ENCODE measurements at places on chromosomes 7 and 10.

DNA sequence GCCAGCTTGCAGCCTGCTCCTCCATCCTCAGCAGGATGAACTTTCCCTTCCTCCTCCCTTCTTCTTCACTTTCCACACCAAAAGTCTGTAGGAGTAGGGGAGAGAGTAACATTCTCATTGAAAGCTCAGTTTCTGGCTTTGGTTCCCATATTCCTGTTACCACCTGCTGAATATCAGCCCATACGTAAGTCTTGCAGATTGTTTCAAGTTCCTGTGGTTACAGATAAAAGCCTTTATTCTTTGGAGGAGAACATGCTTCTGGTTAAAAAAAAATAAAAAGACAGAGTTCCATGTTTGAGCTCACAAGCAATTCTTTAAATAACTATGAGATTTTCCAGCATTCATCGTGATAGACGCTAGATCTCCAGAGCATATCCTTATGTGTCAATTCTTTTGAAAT, 637.3 kb downstream of the SUGCT start:
- no peak for DNase-seq

- DNase-seq = peak; percentile 23
Observed at GRCh38 chr10:12194752-12195271, 879 bp downstream of the NUDT5 start.

- no peak for DNase-seq
Observed at GRCh38 chr7:44262031-44262430, 61.3 kb downstream of the YKT6 start.

- no peak for DNase-seq
Observed at GRCh38 chr7:37031571-37032257, 307.4 kb upstream of the AOAH start.

DNA sequence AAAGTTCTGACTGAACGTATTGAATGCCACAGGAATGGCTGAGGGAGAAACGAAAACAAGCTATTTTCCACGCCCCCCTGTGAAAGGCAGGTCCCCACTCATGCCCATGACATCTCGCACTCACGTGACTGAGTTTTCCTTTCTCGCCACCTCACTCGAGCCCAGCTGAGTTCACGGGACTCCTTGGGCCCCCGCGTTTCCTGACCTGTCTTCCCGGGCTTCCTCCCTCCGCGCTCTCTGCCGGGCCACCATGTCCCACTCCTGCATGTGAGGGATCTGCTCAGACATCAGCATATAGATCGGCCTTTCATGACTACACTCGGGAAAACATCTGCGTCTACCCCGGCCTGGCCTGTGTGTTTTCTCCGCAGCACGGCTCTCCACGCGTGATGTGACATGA, 226.0 kb upstream of the ADARB2 start:
- no peak for DNase-seq

DNA sequence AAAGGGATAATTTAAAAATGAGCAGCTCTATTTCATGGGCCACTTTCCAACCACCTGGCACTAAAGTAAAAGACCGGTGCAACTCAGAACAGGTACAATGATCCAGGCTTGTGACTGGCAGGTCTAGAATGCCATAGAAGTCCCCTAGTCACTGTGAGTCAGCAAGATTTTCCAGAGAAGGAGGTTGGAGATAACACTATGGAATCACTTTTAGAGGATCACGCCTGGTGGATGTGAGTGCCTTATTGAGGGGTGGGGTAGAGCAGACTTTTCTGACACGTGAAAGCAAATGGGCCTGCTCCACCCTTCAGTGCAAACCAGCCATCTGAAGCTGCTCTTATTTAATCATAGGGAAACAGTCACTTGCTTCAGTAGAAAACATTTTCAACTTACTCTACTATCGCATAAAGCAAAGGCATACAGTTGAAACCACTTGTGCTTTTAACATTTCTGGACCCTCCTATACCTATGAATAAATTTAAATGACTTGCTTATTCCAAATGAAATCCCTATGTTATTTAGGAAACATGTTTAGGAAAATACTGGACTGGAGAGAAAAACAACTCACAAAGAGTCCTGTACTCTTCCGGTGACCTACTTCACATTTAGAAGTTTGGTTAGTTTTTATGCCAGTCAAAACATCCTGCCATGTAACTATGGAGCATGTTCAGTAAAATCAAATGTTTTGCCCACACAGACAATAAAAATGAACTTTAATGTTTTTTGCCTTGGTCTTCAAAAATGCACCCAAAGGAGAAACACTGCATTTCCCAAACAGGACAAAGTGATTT, 21.5 kb upstream of the AKR1C1 start:
- no peak for DNase-seq

- no peak for DNase-seq
Observed at GRCh38 chr7:152528612-152529011, 92.8 kb upstream of the KMT2C start.

DNA sequence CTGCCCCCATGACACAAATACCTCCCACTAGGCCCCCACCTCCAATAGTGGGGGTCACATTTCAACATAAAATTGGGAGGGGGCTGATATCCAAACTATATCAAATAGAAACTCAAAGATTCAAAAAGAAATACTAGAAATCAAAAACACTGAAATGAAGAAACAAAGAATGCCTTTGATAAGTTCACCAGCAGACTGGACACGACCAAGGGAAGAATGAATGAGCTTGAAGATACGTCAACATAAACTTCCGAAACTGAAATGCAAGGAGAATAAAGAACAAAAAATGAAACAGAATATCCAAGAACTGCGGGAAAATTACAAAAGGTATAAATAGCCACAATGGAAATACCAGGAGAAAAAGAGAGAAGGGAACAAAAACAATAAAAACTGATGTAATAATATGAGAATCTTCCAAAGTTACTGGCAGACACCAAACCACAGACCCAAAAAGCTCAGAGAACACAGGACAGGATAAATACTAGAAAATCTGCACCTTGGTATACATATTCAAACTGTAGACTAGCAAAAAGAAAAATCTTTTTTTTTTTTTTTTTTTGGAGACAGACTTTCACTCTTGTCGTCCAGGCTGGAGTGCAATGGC, 49.5 kb downstream of the BRI3 start:
- no peak for DNase-seq

GRCh38 chr10:76150139-76150875, 718.9 kb downstream of the LRMDA start:
- no peak for DNase-seq

DNA sequence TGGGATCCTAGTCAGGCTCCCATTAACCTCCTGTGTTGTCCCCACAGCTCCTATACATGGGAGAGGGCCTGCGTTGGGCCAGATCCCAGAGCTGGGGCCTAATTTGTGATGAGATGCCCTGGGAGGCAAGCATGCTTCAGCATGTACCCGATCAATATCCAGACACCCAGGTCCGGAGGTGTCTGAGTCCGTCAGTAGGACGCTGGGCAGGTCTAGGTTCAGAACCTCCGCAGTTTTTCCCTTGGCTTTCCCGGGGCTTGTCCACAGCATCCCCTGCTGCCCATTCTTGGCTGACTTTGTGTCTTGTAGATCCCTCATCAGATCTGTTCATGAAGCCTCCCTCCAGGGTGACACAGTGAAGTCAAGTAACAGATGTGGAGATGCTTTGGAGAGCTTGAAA, 32.7 kb upstream of the RBAK start:
- no peak for DNase-seq

GRCh38 chr7:83562289-83562688, 86.7 kb downstream of the SEMA3E start:
- no peak for DNase-seq

- DNase-seq = no peak
Observed at GRCh38 chr7:70752794-70753241, 379.1 kb upstream of the GALNT17 start.

DNA sequence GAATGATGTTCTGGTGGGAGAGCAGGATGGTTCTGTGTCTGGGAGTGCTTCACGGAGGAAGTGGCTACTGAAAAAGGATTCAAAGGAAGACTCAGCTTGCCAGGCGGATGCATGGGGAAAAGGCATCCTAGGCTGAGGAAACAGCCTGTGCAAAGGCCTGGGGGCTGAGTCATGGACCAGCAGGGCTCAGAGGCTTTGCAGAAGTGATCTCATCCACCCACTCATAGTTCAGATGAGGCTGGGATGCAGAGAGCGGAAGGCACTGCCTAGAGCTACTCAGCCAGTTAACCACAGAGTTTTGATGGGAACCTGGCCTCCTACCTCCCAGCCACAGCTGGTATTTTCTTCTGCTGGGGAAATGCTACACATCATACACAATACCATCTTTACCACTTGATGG, 15.8 kb upstream of the ADAMTS14 start:
- no peak for DNase-seq

DNA sequence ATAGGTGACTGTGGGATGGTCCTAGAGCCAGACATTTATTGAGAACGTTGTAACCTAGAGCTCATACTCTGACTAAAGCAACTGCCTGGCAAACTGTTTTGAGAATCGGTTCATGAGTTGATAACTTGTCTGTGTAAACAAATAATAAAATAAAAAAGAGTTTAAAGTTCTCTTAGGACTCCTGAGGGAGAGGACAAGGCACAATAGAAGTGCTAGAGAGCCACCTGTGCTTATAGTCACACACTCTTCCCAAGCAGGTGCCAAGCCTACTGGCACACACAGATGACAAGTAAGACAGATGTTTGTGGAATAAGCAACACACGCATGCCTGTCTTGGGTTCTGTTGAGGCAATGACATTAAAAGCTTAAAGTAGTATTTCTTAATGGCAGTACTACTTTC, 7.9 kb downstream of the EDRF1 start:
- no peak for DNase-seq

DNA sequence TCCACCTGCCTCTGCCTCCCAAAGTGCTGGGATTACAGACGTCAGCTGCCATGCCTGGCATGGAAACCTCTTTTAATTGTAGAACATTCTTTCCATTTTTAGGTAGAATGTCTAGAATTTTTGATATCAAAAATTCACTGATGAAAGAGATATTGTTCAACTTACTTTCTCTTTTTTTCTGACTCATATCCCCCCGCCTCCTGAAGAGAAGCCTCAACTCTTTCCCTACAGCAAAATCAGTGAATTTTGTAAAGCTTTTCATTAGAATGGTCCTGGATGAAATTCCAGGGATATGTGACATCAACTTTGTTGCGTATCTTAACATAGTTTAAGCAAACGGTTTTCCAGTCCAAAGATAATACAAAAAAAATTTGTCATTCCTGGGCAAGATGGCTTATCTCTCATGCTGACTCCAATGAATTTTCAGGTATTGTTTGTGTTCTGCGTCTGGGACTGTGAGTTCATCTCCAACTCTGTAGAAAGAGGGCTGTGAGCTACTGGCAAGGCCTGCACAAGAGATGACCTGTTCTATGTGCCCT, 256.8 kb downstream of the BMPER start:
- no peak for DNase-seq

DNA sequence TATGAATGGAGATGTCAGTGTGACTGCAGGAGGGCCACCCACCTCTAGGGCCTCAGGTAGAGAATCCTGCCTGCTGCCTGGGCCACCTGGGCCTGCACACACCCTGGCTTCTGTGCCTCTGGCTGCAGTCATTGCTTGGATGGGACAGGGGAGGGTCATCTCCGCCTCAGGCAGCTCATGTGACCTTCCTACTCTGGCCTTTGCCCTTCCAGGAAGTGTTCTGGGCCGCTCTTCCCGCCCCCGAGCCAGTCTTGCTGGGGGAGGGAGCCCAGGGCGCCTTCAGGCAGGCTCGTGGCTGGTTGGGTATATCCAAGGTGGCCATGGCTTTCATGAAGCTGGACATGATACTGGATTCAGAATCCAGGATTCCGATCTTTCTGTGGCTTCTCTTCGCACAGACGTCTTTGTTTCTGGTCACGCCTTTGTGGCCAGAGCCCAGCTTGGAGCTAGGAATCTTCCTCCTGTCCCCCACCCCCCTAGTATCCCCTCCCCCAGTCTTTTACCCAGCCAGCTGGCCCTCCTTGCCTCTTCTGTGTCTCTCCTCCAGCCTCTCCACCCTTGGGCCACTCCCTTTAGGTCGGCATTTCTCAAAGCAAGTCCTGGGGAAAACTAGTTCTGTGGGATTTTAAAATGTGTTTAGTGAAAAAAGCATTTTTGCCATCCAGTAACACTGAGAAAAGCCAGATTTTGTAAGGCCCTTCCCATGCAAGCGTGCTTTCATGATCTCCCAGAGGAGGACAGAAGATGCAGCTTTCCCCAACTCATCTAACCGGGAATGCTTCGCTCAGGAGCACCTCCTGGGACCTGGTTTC, 119.6 kb downstream of the ZMIZ1 start:
- DNase-seq = no peak

- DNase-seq = no peak
Observed at GRCh38 chr10:129272176-129272575, 194.9 kb upstream of the MGMT start.

GRCh38 chr7:36852017-36852416, 127.7 kb upstream of the AOAH start:
- DNase-seq = no peak
